Activated CD8-positive, alpha-beta T cell treated with anti-CD3 and anti-CD28 coated beads for 36 hours (primary cell): ENCODE measurements at places on chromosomes 2 and 18. TPM values are rescaled to one million over a fixed set of nuclear protein-coding genes. Genes with fewer than 3 reads are reported as not detected.

DNA sequence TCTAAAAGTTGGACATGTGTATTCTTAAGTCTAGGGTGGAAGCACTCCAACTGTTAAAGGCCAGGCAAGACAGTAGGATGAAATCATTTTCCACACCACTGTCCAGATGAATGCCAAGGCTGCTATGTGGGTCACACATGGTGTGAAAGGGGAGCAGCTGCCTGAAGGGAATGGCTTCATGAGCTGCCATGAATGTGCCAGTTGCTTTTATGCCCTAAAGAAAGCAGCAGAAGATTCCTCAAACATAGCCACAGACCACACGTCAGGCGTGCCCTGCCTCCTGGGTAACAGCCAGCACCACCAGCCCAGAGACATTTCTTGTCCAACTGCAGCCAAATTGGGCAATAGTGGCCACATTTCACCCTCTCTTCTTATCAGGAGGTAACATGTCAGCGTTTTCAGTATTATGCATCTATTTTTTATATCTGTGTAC is 130.2 kb downstream of the MTCL1 start:
- H3K36me3 ChIP-seq = no peaks in the 10 kb centered on the region
- H3K27me3 ChIP-seq = no peaks in the 10 kb centered on the region
- DNase-seq = no peak
- H3K4me1 ChIP-seq = no peaks in the 10 kb centered on the region
- no peak overlapping the region for H3K4me3 ChIP-seq

DNA sequence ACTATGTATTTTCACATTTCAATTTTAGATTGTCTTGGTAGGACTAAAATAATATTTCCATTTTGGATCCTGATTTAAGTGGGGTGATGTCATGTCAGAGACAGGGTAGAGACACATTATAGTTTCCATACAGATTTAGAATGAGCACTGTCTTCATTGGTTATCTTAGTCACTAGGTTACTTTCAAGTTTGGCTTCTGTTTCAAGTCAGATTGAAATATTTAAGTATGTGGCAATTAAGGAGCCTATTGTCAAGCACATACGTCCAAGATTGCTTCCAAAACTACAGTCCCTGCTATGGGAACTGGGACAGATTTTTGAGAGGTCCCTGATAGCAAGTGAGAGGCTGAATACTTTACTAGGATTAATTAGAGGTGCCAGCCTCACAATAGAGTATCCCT is 89.2 kb upstream of the FAM117B start:
- H3K36me3 ChIP-seq = peaks cover 2% of the 10 kb centered on the region
- no peak for DNase-seq
- peaks cover 9% of the 10 kb centered on the region for H3K4me1 ChIP-seq
- H3K27me3 ChIP-seq = no peaks in the 10 kb centered on the region
- no peak overlapping the region for H3K4me3 ChIP-seq
- H3K27ac ChIP-seq = no peak overlapping the region

SLC8A1 gene
- 0.34 TPM for total RNA-seq

- H3K36me3 ChIP-seq = peaks cover 12% of the 10 kb centered on the region
- no peak overlapping the region for H3K4me3 ChIP-seq
- H3K4me1 ChIP-seq = peaks cover 19% of the 10 kb centered on the region
- no peaks in the 10 kb centered on the region for H3K27me3 ChIP-seq
- DNase-seq = no peak
Observed at GRCh38 chr2:121613152-121613551, 36.1 kb downstream of the CLASP1 start.

IL36A gene
- total RNA-seq = not detected

SLC4A1AP gene
- total RNA-seq = 19.3 TPM

- no peak overlapping the region for H3K4me3 ChIP-seq
- peak overlapping the region; percentile 95 for H3K27ac ChIP-seq
- H3K4me1 ChIP-seq = peaks cover 76% of the 10 kb centered on the region
- H3K36me3 ChIP-seq = peaks cover 40% of the 10 kb centered on the region
- no peaks in the 10 kb centered on the region for H3K27me3 ChIP-seq
Observed at GRCh38 chr2:46983065-46983801, 67.6 kb upstream of the MCFD2 start.

REEP1 gene
- 0.23 TPM for total RNA-seq

GRCh38 chr2:130963849-130964793 is 127.4 kb downstream of the ARHGEF4 start:
- peaks cover 36% of the 10 kb centered on the region for H3K27me3 ChIP-seq
- peak; percentile 26 for DNase-seq
- H3K4me1 ChIP-seq = peaks cover 10% of the 10 kb centered on the region
- peak overlapping the region; percentile 48 for H3K4me3 ChIP-seq

DNA sequence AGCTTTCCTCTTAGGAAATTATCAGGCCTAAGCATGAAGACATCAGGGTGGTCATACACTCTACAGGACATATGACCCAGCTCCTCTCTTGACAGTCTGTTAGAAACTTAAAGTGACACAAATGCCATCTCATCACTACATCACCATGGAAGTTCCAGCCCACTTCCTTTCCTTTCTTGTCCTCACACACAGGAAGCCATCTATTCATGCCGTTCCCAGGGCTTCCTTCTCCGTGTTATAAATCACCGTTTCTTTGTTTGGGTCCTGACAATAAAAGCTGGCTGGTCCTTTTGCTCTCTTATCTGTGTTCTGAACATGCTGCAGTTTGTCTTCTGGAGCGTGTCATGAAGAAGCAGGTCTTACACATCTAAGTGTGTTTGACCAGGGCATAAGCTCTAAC is 692.1 kb upstream of the CELF4 start:
- no peak overlapping the region for H3K4me3 ChIP-seq
- DNase-seq = no peak
- no peaks in the 10 kb centered on the region for H3K27me3 ChIP-seq
- H3K27ac ChIP-seq = no peak overlapping the region

GRCh38 chr2:138223319-138223718 is 259.0 kb downstream of the HNMT start:
- no peaks in the 10 kb centered on the region for H3K4me1 ChIP-seq
- no peak for DNase-seq
- H3K27me3 ChIP-seq = no peaks in the 10 kb centered on the region
- no peak overlapping the region for H3K27ac ChIP-seq

- no peak overlapping the region for H3K27ac ChIP-seq
- no peaks in the 10 kb centered on the region for H3K36me3 ChIP-seq
- H3K27me3 ChIP-seq = no peaks in the 10 kb centered on the region
Observed at GRCh38 chr2:28991021-28991420, 9.9 kb downstream of the TOGARAM2 start.

VWA3B gene
- total RNA-seq = not detected

DNA sequence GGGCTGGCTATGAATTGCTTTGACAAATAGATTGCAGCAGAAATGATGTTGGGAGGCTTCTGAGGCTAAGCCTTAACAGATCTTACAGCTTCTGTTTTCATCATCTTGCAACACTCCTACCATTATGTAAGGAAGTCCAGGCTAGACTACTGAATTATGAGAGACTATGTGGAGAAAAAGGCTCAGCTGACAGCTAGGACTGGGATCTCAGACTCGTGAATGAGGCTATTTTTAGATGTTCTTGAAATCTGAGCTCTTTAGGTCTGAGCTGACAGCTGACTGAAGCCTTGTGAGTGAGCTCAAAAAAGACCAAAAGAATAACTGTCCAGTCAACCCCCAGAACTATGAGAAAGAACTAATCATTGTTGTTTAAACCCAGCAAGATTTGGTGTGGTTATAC is 70.3 kb downstream of the VWC2L start:
- H3K4me3 ChIP-seq = no peak overlapping the region
- no peaks in the 10 kb centered on the region for H3K36me3 ChIP-seq
- no peak for DNase-seq
- H3K27me3 ChIP-seq = peaks cover 1% of the 10 kb centered on the region
- H3K4me1 ChIP-seq = no peaks in the 10 kb centered on the region

- peaks cover 72% of the 10 kb centered on the region for H3K4me1 ChIP-seq
- H3K27ac ChIP-seq = peak overlapping the region; percentile 99
- peaks cover 29% of the 10 kb centered on the region for H3K36me3 ChIP-seq
- peak overlapping the region; percentile 10 for H3K4me3 ChIP-seq
Observed at GRCh38 chr2:101717071-101717845, 19.8 kb downstream of the MAP4K4 start.

DNAJC5G gene
- not detected for total RNA-seq

GRCh38 chr2:9638532-9638931 is 7.7 kb upstream of the YWHAQ start:
- peaks cover 6% of the 10 kb centered on the region for H3K4me1 ChIP-seq
- peaks cover 2% of the 10 kb centered on the region for H3K27me3 ChIP-seq
- no peak overlapping the region for H3K4me3 ChIP-seq
- DNase-seq = no peak

- no peaks in the 10 kb centered on the region for H3K4me1 ChIP-seq
- DNase-seq = no peak
- no peaks in the 10 kb centered on the region for H3K27me3 ChIP-seq
- no peak overlapping the region for H3K4me3 ChIP-seq
- H3K27ac ChIP-seq = no peak overlapping the region
Observed at GRCh38 chr2:224426656-224427055, 24.7 kb upstream of the FAM124B start.

GRCh38 chr2:1584691-1585485 is 159.4 kb downstream of the PXDN start:
- DNase-seq = no peak
- H3K27ac ChIP-seq = no peak overlapping the region
- H3K36me3 ChIP-seq = no peaks in the 10 kb centered on the region
- H3K4me1 ChIP-seq = no peaks in the 10 kb centered on the region
- no peak overlapping the region for H3K4me3 ChIP-seq
- H3K27me3 ChIP-seq = peaks cover 12% of the 10 kb centered on the region

TMEM17 gene
- total RNA-seq = 0.13 TPM

GRCh38 chr2:199230091-199230490 is 227.6 kb downstream of the SATB2 start:
- H3K4me3 ChIP-seq = no peak overlapping the region
- H3K27me3 ChIP-seq = peaks cover 2% of the 10 kb centered on the region
- no peak for DNase-seq
- H3K27ac ChIP-seq = no peak overlapping the region

- peak; percentile 10 for DNase-seq
- H3K27me3 ChIP-seq = peaks cover 2% of the 10 kb centered on the region
- H3K36me3 ChIP-seq = no peaks in the 10 kb centered on the region
- peaks cover 4% of the 10 kb centered on the region for H3K4me1 ChIP-seq
Observed at GRCh38 chr2:15038366-15039364, 406.1 kb downstream of the LRATD1 start.

DNA sequence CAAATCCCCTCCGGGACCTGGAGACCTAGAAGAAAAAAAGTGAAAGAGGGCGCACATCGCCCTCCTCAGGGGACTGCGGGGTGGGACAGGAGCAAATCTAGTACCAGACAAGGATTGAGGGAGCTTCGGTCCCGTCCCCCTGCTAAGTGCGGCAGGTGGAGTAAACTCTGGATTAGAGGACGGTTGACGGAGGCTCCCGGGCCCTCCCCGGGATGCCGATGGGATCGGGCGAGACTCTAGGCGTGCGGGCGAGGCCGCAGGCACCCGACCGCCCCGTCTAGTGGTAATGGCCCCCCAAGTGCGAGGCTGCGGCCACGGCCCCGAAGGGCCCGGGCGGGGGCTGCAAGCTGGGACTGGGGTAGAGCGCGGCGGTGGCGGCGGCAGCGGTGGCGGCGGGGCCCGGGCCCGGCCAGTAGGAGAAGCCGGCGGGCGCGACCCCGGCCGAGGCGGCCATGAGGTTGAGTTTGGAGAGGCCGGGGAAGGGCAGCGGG is 3.5 kb downstream of the FEV start:
- peak overlapping the region; percentile 53 for H3K4me3 ChIP-seq
- no peak for DNase-seq
- no peak overlapping the region for H3K27ac ChIP-seq
- H3K4me1 ChIP-seq = peaks cover 21% of the 10 kb centered on the region
- peaks cover 64% of the 10 kb centered on the region for H3K27me3 ChIP-seq

DNA sequence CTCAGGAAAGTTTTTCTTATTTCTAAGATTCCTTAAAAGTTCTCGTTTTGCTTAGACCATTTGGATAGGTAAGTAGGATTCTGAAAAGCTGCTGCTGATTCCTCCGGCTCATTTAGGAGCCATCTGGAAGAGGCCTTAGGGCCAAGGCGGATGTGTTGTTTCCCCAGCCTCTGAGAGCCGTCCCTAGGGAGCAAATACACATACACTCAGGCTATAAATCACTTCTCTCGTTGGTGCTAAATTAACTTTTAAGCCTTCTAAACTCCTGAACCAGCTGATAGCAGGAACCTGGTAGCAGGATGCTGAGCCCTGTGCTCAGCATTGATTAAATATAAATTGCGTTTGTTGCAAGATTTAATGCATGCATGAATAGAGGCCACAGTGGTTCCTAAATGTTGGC is 109.8 kb downstream of the ADCYAP1 start:
- no peak overlapping the region for H3K4me3 ChIP-seq
- no peaks in the 10 kb centered on the region for H3K36me3 ChIP-seq
- no peaks in the 10 kb centered on the region for H3K4me1 ChIP-seq
- DNase-seq = no peak

GRCh38 chr2:112335600-112335999 is 60.2 kb downstream of the ZC3H6 start:
- no peaks in the 10 kb centered on the region for H3K4me1 ChIP-seq
- peaks cover 2% of the 10 kb centered on the region for H3K36me3 ChIP-seq
- H3K4me3 ChIP-seq = no peak overlapping the region
- no peak overlapping the region for H3K27ac ChIP-seq

- H3K27ac ChIP-seq = no peak overlapping the region
- peaks cover 9% of the 10 kb centered on the region for H3K27me3 ChIP-seq
- no peak overlapping the region for H3K4me3 ChIP-seq
- H3K36me3 ChIP-seq = no peaks in the 10 kb centered on the region
Observed at GRCh38 chr2:68272246-68272994, 20.1 kb upstream of the PPP3R1 start.

SPP2 gene
- total RNA-seq = not detected

CDK5R2 gene
- total RNA-seq = not detected

UNC50 gene
- total RNA-seq = 28.3 TPM

DLGAP1 gene
- total RNA-seq = not detected

DNA sequence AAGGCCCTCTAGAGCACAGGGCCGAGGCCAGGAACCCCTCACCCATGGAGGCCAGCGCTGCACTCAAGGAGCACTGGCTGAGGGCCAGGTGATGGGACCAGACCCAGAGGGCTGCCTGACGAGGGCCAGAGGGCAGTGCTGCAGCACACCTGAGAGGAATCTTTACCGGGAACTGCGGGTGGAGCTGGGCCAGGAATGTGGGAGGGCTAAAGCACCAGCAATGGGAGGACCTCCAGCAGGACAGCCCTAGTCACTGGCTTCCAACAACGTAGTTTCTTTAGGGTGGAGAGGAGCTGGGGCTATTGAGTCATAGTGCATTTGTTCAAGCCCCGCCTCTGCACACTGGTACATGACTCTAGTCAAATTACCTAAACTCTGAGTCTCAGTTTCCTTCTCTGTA is 143.4 kb downstream of the TMEM17 start:
- DNase-seq = no peak
- no peak overlapping the region for H3K4me3 ChIP-seq
- H3K36me3 ChIP-seq = no peaks in the 10 kb centered on the region
- H3K27ac ChIP-seq = no peak overlapping the region
- H3K4me1 ChIP-seq = peaks cover 4% of the 10 kb centered on the region
